ENCODE measurements at places on chromosomes 6 and 20.

GRCh38 chr20:44465001-44465560, 10.6 kb upstream of the TTPAL start:
- no peak for DNase-seq

DNA sequence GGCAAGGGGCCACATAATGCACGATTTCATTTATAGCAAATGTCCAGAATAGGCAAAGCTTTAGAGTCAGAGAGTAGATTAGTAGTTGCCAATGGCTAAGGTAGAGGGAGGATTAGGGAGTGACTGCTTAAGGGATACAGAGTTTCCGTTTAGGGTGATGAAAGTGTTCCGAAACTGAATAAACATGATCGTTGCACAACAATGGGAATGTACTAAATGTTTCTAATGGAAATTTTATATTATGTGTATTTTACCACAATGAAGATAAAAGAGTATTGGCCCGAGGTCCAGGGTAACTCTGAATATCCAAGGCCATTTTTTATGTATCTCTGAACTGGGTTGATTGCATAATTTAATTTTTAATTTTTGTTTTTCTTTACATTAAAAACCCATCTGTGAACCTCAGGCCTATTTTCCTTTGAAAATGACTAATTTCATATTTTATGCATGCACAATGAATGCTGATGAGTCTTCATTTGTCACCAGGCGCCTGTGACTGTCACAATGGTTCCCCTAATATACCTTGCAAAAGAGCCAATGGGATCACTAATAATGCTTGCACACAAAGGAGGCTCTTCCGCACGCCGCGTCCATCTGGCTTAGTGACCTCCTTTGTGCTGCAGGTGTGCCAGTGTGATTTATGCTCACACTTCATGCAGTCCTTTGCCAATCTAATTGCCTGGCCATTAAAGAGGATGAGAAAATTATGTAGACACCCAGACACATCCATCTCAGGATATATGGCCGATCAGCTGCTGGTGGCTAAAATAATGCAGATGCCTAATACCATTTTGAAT, 612.5 kb downstream of the CDH26 start:
- no peak for DNase-seq

GRCh38 chr6:56040889-56041301, 165.5 kb upstream of the BMP5 start:
- no peak for DNase-seq

DNA sequence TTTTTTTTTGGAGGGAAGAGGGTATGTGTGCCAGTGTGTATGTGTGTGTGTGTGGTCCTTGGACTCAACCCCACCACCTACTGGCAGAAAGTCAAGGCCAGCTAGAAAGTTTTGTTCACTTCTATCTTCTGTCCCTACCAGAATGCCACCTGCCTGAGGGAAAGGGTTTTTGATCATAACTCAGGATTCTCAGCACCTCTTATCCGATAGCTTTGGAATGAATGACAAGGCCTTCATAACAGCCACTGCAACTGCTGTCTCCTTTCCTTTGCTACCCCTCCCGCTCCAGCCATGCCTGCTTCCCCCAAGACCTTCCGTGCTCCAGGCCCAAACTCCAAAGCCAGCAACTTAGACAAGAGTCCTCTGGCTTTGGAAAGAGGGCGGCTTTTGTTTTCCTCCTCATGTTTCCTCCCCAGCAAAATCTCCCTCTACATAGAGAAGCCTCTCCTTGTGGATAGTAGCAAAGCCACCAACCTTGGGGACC, 18.7 kb downstream of the BTN3A1 start:
- DNase-seq = peak; percentile 39
